ENCODE measurements at places on chromosomes 3 and 15.

- no peak for DNase-seq
These were observed 45.1 kb downstream of the HMCES start for GRCh38 chr3:129323651-129324294.

GRCh38 chr15:87874896-87875711 is 381.4 kb downstream of the NTRK3 start:
- DNase-seq = no peak

- no peak for DNase-seq
These were observed 19.8 kb upstream of the ACOX2 start for GRCh38 chr3:58556761-58557221.

DNA sequence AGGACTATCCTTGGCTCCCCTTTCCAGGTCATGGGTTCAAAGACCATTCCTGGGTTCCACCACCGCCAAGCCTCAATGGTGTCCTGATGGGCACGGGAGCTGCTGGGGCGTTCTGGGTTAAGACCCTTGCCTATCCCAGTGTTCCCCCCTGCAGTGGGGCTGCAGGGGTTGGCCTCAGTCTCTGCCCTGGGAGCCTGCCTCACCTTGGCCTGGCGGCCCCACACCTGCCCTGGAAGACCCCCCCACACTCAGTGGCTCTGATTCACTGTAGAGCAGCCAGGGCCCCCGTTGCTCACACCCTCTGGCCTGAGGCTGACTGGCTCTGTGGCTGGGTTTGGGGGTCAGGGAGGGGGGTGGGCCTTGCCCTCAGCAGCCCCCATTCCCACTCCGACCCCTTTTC is 22.0 kb downstream of the C15orf39 start:
- DNase-seq = no peak

DNA sequence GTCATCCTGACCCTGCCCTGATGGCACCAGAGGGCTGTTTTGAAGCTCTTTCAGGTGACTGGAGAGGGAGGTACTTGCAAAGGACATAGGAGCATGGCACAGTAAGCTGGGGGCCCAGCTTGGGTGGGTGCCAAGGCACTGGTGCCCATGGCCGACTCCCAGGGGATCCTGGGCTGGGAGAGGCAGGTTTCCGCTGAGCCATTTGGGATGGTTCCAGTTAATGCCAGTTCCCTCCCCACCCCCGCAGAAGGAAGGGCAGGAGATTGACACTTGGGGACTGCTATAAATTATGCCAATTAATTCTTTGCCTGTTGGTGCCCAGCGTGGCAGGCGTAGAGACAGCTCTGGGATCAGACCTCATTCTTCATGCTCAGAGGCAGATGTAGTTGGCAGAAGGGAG is 26.1 kb downstream of the CD276 start:
- DNase-seq = no peak

DNA sequence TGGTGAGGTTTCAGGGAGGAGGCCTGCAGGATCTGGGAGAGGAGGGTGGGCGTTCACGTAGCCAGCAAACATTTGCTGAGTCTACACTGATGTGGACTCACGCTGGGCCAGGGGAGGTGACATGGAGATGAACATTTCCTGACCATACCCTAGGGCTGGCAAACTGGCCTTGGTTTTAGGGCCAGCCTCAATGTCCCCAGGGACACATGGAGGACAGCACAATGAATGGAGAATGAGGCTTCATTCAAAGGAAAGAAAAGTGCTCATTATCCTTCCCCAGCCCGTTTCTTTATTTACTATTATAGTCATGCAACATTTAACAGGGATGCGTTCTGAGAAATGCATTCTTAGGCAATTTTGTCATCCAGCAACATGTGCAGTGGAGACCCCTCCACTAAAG is 26.8 kb downstream of the ACAN start:
- DNase-seq = no peak

DNA sequence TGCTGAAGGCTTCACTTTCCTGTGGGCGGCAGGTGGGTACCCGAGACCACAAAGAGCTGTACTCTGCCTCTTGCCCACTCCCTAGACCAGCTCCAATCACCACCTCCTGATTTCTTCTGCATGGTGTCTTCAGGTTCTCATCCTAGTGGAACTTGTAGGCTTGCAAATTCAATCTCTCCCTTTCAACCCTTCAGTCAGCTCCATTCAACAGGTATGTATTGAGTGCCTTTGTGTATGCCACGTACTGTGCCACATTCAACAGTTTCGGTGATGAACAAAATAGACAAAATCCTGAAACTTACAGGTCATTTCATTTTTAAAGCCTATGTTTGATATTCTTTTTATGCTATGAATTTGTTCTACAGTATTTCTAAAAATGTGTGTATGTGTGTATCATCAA is 5.4 kb upstream of the CLDN11 start:
- no peak for DNase-seq

DNA sequence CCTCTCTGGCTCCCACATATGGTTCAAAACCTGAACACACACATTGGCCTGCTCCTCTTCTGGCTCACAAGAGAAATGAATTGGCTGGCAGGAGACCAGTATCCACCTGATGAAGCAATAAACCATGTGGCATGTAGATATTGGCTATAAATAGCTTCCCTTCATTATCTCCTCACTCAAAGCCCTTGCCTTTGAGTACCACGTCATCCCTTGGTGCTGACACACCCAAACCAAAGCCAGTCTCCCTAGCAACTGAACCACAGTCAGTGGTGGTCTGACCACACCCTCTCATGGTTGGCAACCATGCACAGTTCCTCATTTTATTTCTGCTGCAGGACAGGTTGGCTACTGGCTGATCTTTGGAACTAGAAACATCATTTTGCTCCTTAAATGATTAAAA is 98.8 kb downstream of the ZNF621 start:
- no peak for DNase-seq

GRCh38 chr15:40379853-40380252 is 2.7 kb upstream of the KNSTRN start:
- DNase-seq = no peak

DNA sequence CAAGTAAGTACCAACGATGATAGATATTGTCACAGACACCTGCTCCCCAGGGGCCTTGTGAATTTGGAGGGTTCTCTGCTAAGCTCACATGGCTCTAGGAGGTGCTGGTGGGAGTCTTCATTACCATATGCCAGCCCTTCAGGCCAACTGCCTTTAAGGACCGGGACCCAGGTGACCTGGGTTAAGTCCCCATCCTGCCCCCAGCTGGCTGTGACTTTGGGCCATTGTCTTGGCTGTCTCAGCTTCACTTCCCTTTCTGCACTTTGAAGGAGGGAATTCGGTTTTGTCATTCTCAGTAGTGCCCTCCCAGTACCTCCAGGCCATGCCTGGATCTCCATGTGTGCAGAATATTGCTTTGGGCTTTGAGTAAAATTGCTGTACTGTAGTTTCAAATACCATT is 72.8 kb upstream of the ACAD9 start:
- DNase-seq = no peak

- DNase-seq = peak; percentile 14
These were observed 4.2 kb upstream of the TRAT1 start for GRCh38 chr3:108818404-108818803.

- DNase-seq = no peak
These were observed 15.6 kb downstream of the IQCB1 start for GRCh38 chr3:121819236-121819635.

DNA sequence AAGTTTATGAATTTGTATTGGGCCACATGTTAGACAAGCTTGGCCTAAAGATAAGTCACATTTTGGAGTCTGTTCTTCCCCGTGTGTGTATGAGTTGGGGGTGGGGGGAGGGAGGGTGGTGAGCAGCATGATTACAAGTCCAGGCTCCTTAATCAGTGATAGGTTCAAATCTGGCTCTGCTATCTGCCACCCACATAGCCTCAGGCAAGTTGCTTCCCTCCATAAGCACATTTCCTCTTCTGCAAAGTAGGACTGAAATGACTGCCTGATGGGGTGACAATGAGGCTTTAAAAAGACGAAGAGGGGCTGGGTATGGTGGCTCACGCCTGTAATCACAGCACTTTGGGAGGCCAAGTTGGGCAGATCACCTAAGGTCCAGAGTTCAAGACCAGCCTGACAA is 1.1 kb upstream of the SPATA12 start:
- no peak for DNase-seq

DNA sequence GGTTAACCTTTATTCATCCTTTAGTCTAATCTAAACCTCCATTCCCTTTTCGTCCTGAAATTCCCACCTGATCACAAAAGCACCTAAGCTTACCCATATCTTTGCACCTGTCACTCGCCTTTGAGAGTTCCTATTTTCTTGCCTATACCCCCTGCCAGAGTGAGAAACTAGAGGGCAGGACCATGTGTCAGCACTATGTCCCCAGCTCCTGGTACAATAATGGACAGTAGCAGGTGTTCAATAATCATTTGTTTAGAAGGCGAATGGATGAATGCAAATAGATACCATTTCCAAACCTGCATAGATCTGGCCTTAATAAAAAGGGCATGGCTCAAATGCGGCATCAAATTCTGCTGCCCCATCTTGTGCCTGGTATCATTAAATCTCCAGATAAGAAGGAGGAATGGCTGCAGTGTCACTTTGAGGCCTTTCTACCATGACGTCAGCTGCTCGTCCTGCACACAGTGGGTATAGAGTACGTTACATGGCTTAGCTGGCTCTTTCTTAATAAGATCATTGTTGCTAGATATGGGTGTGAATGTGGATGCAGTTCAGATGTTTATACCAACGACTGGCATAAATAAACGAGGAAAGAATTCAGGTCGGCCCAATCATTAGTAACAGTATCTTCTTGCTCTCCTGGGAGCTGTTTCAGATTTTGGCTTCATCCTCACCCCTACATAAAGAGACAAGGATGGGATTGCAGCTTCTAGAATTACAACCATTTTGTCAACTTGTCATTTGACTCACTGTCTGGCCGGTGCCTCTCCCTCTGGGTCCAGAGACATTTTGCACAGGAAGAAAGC is 148.7 kb downstream of the RORA start:
- DNase-seq = no peak

DNA sequence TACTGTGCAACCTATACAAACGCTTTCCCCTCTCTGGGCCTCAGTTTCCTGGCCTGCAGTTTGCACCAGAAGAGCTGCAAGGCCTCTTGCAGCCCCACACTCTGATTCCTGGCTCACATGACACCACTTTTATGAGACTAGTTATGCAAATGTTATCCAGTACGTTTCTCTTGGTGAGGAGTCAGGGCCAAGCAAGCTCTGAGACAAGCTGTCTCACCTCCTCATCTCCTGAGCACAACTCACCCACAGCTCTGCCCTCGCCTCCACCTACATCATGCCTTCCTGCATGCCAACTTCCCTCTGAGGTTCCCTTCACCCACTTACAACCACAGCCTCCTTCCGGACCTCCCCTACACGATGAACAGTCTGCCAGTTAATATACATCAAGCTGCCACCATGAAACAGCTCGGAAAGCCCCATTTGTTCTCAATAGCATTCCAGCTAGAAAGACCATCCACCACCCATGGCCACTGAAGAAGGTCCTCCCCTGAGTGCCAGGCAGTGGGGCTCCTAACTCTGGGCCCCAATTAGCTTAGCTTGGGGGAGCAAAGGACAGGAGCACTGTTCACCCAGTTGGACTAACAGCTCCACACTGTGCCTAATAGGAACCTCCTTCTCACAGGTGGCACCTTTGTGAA is 25.0 kb downstream of the CRYGS start:
- peak; percentile 96 for DNase-seq

GRCh38 chr3:52533623-52534280 is at the start of gene NT5DC2:
TSS of gene NT5DC2 (minus strand) at chr3:52533857. CDS start at chr3:52533737, 120 bp downstream.
- DNase-seq = peak; percentile 45

DNA sequence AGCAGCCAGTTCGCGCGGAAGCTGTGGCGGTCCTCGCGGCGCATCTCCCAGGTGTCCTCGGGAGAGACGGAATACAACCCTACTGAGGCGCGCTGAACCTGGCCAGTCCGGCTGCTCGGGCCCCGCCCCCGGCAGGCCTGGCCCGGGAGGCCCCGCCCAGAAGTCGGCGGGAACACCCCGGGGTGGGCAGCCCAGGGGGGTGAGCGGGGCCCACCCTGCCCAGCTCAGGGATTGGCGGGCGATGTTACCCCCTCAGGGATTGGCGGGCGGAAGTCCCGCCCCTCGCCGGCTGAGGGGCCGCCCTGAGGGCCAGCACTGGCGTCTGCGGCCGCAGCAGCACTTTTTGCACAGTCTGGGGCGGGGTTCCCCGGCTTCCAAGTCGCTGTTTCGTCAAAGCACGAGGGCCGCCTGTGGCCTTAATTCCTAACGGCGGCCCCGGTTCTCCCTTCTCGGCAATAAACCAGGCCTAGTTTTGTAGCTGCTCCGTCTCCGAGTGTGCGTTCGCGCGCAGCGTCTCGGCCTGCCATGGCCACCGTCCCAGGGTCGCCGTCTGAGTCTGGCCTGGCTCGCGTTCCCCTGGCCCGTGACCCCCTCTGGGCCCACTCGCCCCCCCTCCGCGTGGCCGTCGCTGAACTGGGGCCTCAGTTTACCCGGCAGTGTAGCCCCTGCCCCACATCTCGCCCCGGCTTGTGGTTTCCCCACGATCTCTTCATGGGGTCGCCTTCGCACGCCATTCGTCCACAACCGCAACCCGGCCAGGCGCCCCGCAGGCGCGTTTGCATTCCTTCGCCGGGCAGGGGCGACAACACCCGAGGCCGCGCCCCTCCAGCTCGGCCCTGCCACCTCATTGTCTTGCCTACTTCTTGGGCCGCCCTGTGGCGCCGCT is 30.0 kb downstream of the NBEAL2 start:
- no peak for DNase-seq

- DNase-seq = no peak
These were observed 111.1 kb downstream of the KLF13 start for GRCh38 chr15:31437686-31438085.

- no peak for DNase-seq
These were observed 11.0 kb upstream of the C15orf61 start for GRCh38 chr15:67509918-67510317.

- DNase-seq = no peak
These were observed 545.5 kb downstream of the NAALADL2 start for GRCh38 chr3:175404621-175405020.

DNA sequence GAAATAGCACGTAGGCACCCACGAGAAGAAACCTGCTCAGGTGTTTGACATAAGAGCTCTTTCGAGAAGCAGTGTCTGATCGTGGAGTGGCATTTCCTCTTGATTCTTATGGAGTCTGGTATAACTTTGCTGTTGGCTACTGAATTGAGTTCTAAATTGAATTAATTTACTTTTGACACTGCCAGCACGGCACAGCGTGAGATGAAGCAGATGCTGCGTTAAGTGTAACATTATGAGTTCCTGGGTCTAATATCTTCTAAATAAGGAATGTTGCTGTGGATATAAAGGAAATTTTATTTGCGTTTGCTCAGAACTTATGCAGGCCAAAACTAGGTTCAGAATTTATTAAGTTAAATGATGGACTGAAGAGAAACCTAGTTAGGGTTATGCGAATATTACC is 919.9 kb downstream of the TUSC7 start:
- DNase-seq = no peak

All from T-helper 2 cell (primary cell).